A549 treated with GW870086 at 1 μM for 4 hours (cell line): ENCODE measurements at places on chromosomes 1 and 21. TPM values are rescaled to one million over a fixed set of nuclear protein-coding genes. Genes with fewer than 3 reads are reported as not detected.

The CRTC2 gene
- 30.1 to 40.4 TPM (median 37.5 TPM) in 5 replicates for total RNA-seq

The SERTAD4 gene
- total RNA-seq, result 0.39 to 0.57 TPM (median 0.46 TPM) in 5 replicates

The PDC gene
- total RNA-seq, result not detected in 5 replicates

The OR2T4 gene
- not detected in 5 replicates for total RNA-seq

The RGS4 gene
- not detected in 5 replicates for total RNA-seq

The SH2D5 gene
- total RNA-seq, result 11.5 to 17.1 TPM (median 13.3 TPM) in 5 replicates

The KIRREL1 gene
- total RNA-seq, result 18.6 to 31.5 TPM (median 26.4 TPM) in 5 replicates
